ENCODE measurements at places on chromosomes 5 and 9.

GRCh38 chr9:94081435-94081834, 2.8 kb upstream of the PTPDC1 start:
- DNase-seq = no peak

GRCh38 chr5:170168002-170168401, 62.3 kb downstream of the FOXI1 start:
- no peak for DNase-seq

GRCh38 chr9:87518702-87519335, 21.2 kb downstream of the DAPK1 start:
- DNase-seq = no peak

DNA sequence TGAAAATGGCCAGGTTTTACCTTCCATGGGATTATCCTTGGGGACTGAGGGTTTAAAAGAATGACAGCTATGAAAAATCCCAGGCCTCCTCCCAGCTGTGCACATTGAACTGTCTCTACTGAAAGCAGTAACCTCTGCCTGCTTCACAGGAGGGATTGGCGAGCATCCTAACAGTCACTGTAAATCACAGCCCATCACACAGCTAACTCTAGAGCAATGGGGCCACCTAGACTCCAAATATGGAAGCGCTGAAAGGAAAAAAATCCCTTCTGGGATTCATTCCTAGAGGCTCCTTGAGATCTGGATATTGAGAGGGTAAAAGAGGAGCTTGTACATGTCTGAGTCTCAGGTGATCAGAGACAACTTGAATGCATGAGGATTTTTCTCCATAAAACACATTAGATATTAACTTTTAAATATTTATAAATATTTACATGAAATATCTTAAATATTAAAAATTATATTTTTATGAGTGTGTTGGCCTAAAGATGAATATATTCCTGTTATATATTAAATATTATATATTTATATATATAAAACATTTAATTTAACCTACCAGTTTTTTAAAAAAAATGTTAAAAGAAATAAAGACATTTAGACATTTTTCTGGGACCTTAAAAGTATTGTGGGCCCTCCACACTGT, 133.8 kb upstream of the SLC24A2 start:
- DNase-seq = no peak

DNA sequence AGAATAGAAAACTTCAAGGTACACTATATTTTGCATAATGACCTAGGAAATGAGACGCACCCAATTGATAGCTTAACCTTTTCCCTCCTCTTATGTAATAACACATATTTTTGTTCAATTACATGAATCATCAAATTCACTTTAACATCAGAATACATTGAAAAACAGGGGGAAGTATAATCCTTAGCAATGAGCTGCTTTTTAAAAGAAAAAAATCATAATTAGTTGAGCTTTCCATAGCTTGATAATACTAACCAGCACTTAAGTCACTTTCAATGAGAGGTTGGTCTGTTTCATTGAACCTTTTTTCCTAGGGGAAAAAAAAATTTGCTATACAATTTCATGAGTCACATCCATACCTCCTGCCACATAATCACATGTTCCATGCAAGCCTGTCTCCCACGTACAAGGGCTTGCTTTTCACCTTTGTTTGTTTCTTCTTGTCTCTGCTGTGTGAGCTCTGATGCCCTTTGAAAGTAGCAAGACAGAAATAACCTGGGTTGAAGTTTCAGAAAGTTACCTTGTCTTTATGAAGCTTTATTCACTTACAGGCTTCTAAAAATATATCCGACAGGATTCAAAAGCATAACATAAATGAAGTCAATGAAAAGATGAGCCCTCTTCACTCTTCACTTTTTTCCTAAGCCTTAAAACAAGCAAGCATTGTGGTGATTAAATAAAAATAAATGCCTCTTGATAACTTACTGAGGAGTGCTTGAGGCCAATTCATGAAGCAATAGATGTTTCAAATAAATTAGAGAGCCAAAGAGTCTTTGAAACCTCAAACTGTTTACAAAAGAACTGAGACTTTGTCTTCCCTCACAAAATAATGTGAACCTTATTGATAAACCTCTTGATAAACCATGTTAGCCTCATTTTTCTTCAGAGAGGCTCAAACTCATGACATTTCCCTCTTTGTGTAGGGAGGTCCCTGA, 108.5 kb downstream of the FEM1C start:
- no peak for DNase-seq

DNA sequence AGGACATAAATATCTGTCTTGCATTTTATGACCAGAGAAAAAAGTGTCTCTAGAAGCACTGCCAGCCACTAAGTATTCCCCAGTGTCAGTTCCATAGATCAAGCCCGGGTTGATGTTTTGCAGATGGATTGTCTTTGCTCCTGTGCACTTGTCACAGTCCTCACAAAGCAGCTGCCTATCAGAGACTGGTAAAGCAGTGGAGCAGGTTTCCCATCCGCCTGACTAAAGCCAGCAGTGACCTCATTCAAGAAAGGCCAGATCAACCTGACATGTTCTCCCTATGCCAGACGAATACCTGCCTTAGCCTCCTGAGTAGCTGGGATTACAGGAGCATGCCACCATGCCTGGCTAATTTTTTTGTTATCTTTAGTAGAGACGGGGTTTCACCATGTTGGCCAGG, 26.8 kb upstream of the GARNL3 start:
- DNase-seq = no peak

- no peak for DNase-seq
These were observed 28.4 kb downstream of the SH3GLB2 start for GRCh38 chr9:128999581-129000206.

DNA sequence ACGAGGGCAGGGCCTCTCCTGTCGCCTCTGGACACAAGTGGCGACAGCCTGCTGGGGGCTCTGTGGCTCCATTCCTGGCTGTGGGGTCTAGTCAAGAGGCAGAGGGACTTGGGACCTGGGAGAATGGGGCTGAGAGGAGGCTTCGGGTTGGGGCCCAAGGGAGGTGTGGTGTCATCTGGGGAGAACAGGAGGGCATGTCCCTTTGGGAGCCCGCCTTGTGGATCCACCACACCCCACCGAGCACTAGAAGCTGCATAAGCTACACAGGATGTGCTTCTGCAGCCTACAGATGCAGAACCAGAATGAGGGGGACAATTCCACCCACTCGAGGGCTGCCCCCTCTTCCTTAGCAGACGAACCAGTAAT, 3.9 kb upstream of the MAN1B1 start:
- no peak for DNase-seq

DNA sequence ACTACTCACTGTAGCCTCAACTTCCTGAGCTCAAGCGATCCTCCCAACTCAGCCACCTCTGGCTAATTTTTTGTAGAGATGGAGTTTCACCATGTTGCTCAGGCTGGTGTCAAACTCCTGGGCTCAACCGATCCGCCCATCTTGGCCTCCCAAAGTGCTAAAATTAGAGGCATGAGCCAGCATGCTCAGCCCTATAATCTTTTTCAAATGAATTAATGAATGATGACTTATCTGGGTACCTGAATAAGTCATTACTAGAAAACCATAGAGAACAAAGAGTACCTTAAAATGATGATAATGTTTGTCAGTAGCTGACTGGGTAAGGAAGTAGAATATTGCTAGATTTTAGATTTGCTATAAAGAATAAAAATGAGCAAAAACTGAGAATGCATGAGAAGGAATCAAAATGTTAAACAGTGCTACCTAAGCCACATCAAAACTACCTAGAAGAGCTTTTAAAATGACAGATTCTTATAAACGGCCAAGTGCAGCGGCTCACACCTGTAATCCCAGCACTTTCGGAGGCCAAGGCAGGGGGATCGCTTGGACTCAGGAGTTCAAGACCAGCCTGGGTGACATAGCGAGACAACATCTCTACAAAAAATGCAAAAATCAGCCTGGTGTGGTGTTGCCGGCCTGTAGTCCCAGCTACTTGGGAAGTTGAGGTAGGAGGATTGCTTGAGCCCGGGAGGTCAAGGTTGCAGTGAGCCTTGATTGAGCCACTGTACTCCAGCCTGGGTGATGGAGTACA, 13.6 kb downstream of the FNBP1 start:
- no peak for DNase-seq

DNA sequence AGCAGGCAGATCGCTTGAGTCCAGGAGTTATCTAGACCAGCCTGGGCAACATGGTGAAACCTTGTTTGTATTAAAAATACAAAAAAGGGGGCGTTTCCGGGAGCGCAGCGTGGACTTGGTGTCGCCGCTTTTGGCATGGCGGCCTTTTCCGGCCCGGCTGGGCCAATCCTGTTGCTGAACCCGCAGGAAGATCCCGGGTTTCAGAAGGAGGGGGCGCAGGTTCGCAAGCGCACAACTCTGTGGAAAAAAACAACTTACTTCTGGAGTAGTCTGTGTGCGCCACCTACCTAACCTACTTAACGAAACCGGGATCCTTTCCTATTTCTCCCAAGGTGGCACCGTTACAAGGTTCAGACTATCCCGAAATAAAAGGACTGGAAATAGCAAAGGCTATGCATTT, 198.6 kb downstream of the MSX2 start:
- DNase-seq = no peak

DNA sequence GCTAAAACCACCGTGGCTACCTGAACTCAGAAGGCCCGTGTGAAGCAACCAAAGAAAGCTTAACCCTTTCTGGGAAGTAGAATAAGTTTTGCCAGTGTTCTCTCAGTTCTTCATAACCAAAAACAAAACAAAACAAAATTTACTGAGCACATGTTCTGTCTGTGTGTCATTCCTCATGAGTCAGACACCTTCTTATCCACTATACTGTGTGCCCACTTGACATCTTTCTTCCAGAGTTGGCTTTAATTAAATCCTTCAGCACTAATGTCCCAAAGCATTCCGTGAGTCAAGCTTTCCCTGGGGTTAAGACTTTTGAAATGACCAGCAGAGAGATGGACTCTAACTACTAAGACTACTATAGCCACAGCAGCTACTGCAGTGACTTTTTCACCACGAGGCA, 61.3 kb downstream of the GLIS3 start:
- no peak for DNase-seq

DNA sequence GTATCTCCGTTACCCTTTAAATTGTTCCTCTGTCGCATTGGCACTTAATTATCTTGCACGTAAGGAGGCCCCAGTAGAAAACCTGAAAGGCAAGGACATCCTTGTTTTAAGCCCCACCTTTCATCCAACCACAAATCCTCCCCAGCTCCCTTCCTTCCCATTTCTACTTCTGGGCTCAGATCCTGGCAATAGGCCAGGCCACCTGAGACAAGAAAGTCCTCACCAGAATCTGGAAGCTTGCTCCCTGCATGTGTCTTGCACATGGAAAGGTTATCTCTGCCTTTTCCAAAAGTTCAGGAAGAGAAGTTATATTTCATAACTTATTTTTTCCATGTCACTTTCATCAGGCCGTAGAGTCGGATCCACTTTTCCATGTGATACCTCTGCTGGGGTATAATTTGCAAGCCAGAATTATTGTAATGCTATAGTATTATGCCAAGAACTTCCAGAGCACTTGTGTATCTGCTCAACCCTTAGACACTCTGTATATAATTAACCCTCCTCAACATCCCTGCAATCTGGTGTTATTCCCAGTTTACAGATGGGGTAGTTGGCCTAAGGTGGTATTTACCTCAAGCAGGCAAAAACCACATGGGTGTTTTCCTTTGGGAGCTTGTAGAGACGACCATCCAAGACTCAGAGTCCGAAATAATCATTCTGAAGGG, 2.6 kb upstream of the SHB start:
- DNase-seq = no peak

- DNase-seq = no peak
These were observed 297.9 kb upstream of the PTGER4 start for GRCh38 chr5:40381676-40382363.

DNA sequence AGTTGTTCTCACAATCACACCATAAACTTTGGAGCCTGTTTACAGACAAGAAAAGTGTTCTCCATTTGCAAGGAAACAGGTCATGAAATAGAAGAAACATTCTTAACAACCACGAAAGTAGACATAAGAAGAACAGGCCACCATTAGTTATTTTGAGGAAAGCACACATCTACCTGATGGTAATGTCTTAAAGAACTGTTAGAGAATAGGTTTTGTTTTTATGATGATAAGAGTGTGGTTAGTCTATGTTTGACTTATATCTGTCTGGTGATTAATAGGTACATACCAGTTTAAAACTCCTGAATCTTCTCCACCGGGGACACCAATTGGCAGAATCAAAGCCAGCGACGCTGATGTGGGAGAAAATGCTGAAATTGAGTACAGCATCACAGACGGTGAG, 108.3 kb downstream of the CDH6 start:
- DNase-seq = no peak

Data from stimulated activated CD4-positive, alpha-beta T cell treated with anti-CD3 and anti-CD28 coated beads, Interleukin-1b, Interleukin-23, amount 100 ng/mL, for 1 hour (primary cell).